ENCODE measurements at places on chromosomes 7 and 10.
A peak's percentile ranks its signal among the peaks of the same experiment; 100 is the strongest.

DNA sequence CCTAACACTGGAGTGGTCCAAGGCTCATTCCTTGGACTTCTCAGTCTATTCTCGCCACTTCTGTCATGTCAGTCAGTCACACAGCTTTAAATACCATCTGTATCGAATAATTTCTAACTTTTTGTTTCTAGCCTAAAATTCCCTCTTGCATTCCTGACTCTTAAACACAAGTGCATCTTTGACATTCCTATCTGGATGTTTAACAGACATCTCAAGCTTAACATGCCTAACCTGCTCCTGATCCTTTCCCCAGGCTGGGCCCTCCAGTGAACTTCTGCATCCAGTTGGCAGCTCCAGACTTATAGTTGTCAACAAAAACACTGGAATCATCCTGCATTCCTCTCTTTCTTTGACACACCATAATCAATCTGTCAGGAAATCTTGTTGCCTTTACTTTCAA lies 4.5 kb upstream of the ABCB4 start:
- DNase-seq: no peak

GRCh38 chr7:157784041-157784835 lies 447.4 kb downstream of the DNAJB6 start:
- DNase-seq: no peak

DNA sequence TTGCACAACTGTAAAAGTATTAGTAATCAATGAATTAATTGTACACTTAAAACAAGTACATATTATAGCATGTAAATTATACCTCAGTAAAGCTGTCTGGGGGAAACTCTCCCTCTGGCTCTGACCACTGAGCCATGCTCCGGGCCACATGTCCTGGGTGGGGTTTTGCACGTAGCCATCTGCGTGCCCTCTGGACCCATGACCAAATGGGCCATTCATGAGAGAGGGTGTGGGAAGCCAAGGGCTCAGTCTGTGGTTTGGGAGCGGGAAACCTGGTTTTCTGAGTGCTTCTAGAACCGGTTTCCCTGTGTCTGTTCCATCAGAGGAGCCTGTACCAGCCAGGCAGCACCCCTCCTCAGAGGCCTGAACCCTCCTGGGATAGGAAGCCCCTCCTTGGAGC lies 143.2 kb downstream of the SH3PXD2A start:
- DNase-seq: no peak

DNA sequence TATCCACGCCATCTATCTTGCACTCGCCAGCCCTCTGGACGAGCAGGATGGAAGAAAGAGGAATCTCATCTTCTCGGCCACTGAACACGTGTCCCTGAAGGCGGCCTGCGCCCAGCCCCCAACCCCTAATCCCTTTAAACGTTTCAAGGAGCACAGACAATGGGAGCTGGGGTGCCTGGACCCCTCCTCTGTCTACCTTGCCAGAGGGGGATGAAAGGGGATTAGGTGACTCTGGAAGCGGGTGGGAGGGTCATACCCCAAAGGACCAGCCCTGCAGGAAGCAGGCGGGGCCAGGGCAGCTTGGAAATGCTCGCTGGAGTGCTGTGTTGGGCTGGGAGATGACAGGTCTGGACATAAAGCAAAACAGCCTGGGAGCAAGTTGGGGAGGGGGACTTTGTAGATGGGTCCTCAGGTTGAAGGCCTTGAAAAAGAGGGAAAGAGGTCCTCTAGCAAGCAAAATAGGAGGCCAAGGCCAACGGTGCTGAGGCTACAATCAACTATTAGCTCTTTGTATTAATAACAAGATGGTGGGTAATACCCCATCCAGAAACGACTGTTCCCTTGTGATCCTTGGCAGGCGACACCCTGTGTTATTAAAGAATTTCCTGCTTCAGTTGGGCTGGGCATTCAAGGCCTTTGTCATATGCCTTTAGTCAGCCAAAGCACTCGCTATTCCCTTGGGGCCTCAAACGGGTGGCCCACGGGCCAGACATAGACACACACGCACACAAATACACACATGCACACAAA lies 126.5 kb upstream of the UNC5B start:
- no peak for DNase-seq

GRCh38 chr7:129169171-129169671 lies 19.2 kb upstream of the SMO start:
- peak; percentile 34 for DNase-seq

DNA sequence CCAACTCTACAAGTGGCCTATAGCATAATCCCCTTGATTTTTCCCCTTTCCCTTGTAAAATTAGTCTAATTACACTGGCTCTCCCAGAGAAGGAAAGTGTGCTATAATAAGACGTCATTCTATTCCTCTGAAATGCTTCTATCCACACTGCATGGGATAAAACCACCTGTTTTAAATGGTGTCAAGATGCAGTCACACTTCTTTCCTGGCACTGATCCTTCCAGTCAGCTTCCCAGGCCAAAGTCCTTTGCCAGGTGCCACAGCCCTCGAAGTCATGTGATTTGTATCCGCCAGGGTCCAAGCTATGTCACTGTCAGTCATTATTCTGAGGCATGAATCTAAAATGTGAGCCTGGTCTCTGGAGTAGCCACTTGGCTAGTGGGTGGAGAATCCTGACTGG lies 169.0 kb upstream of the KIAA1217 start:
- DNase-seq: no peak

GRCh38 chr7:2965301-2965700 lies 78.4 kb downstream of the CARD11 start:
- no peak for DNase-seq

GRCh38 chr10:107727767-107728317 lies 563.3 kb upstream of the SORCS1 start:
- peak; percentile 1 for DNase-seq

- DNase-seq: no peak
Observed at GRCh38 chr7:141946796-141947195, at the start of gene CLEC5A. Gene CLEC5A, minus strand, starts transcription at chr7:141946974. Its CDS starts 682 bp downstream, at chr7:141946292.

DNA sequence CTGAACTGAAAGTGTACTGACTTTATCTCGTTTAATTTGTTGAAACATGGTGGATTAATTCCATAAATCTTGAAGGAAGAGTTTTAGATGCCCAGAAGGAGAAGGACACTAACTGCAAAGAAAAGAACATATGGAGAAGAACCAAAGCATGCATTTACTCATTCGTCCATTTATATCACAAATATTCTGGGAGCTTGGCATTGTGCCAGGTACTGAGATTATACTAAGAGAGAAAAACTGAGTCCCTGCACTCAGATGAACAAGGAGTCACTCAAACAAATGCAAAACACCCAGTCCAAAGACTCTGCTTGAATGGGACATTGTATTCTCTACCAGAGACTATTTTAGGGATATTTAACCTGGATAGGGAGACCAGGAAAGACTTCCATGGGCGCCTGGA lies 588.0 kb upstream of the MGMT start:
- no peak for DNase-seq

- no peak for DNase-seq
Observed at GRCh38 chr7:5001911-5002310, 42.9 kb upstream of the MMD2 start.

- DNase-seq: no peak
Observed at GRCh38 chr7:54292171-54292925, 249.8 kb upstream of the VSTM2A start.

DNA sequence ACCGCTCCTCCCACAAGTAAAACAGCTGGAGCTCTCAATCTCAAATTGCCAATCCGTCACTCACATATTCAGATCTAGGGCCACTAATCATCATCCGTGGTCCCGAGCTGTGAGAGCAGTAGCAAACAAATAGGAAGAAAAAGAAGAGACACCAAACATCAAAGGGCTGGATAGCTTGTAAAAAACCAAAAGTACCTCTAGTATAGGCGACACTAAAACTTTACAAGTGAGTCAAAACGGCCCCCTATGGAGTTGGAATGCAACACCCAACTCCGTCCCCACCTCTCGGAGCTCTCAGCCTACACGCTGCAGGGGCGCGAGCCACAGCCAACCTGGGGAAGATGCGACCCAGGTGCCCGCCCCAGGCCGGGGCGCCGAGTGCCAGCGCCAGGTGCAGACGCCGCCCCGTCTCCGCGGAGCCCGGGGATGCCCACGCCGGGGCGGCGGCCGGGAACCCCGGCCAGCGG lies 581 bp downstream of the FAM3C start:
- no peak for DNase-seq

- no peak for DNase-seq
Observed at GRCh38 chr10:70561070-70561469, 41.5 kb downstream of the PRF1 start.

DNA sequence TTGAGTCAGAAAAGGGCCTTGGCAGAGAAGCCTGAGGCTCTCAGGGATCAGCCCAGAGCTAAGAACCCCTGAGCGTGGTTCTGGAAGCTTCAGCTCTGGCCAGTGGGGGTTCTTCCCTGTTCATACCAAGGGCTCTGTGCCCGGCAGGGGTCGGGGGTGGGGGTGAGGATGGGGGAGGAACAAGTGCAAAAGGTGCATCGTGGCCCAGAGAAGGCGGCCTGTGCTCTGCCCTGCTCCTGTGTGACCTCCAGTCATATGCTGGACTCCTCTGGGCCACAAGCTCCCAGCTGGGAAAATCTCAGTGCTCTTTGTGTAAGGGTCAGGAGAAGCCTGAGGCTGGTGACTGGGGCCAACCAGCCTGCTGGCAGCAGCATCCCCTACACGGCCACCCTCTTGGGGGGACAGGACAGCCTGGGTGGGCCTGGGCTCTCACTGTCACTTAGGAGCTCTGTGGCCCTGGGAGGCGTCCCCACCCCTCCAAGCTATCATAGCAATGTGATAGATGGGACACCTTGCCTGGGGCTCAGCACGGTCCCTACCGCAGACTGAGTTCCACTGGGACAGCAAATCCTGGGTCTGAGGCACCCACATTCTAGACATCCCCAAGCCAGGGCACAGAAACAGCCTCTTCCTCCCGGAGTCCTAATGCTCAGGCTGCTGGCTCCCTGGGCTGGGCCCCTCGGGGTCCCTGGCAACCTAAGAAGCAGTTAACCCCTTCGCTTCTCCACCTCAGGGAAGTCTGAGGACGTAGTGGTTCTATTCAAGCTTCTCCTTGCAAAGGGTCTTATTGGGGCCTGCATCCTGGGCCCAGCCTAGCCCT lies 2.5 kb downstream of the MMRN2 start:
- no peak for DNase-seq

GRCh38 chr10:103448746-103449145 lies 3.4 kb downstream of the CALHM2 start:
- DNase-seq: no peak

DNA sequence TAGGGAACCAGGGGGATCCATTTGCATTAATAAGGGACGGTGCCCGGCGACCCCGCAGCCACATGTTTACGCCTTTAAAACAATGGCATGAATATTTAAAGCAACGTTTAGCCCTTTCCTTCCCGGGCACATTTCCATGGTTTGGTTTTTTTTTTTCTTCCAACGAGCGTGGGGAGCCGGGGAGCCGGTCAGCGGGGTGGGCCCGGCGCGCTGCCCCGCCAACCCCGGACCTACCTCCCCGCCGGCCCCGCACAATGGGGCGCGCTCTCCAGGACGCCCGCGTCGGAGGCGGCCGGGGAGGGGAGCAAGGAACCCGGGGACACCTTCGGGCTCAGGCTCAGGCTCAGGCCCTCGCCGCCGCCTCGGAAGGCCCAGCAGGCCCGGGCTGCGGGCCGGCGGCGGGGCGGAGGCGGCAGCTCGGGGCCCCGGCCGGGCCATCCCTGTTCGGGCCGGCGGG lies 1.0 kb downstream of the SEPHS1 start:
- DNase-seq: no peak

DNA sequence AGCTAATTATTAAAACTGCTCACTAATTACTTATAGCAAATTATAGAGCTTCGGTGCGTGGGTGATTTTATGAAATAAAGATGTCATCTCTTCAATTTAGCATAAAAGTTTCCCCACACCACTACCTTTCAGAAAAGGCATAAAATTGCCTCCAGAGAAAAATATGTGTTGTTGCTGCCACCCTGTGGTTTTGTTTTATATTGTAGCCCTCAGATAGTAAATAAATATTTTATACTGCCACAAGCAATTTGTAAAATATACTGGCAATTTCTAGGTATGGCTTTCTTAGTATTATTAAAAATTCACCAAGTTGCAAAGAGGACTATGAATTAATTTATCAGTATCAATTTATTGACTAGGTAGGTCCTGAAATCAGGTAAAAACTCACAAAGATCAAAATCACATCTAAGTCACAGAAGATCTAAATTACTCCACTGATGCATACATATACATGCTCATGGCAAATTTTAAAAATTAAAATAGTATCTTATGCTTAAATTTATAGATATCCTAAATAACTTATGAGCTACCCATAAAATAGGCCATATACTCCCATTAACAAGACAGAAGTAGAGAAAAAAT lies 26.5 kb downstream of the ASNS start:
- peak; percentile 22 for DNase-seq

- no peak for DNase-seq
Observed at GRCh38 chr7:106480616-106481031, 180.3 kb downstream of the CCDC71L start.

- DNase-seq: no peak
Observed at GRCh38 chr10:5645944-5646617, 20.3 kb downstream of the ASB13 start.

DNA sequence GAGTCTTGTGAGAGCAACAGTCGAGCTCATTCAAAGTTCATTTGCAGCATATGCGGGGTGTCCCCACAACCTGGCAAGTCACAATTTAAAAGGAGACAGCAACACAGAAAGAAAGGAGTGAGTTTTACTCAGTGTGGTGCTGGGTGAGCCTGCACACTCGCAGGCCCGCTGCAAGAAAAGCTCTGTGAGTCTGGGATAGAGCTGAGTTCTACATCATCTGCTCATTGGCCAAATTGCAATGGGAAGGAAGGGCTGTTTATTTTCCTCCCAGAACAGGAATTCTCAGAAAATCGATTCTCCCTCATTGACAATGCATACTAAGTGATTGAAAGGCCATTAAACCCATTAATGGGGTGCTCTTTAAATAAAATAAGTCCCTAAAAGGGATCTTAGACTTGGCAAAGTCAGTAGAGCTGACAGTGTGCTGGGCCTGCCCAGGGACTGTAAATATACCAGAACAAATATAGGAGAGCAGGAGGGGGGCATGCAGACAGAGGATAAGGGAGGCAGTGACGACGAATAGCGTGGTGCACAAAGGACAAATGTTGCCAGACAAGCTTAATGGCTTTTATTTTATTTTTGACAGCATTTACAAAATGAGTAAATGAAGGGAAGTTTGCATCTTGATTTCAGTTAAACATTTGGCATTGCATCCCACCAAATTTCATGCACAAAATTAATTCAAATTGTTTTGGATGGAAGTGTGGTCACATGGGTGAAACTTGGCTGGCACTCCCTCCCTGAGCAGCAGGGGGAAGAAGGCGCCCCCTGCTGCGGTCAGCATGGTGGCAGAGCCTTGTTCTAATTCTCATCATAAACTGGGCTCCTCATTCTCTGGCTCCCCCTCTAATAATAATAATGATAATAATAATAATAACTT lies 215.7 kb downstream of the SNX10 start:
- DNase-seq: no peak

Data from NCI-H1105 (cell line).